Sciatic nerve (tissue), 2 donors: ENCODE measurements at places on chromosomes 3 and 15. TPM values are rescaled to one million over a fixed set of nuclear protein-coding genes. Genes with fewer than 3 reads are reported as not detected.

Gene CD96
- 1.7 TPM for total RNA-seq

GRCh38 chr3:70333080-70333479, 20.6 kb upstream of the MDFIC2 start:
- no peak for DNase-seq

DNA sequence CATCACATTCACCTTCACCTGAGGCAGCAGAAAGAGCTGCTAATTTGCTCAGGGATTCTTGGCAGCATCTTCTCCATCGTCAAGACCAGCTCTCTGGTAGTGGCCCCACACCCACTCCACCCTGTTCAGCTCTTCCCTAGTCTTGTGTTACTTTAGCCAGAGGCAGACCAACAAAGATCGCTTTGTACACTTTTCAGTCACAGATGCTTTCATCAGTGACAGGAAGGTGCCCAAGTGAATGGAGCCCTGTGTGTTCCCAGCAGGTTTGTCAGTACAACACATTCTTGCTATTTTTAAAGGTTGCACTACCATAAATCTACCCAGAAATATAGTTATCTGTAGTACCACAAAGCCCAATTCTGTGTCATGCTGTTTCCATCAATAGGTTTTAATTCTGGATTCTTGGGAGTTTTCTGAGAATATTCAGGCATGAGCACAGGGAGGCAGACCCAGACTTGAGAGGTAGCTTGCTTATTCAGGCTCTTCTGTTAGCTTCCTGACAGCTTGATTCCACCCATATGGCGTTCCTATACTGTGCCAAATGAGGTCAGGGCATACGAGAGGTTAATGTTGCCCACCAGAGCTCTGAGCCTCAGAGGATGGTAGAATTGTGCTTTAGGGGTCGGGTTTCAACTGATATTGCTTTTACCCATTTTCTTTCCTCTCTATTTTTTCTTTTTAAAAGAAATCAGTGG, 109.8 kb upstream of the MANF start:
- DNase-seq = no peak

Gene MOBP
- total RNA-seq = 3.8 TPM

Gene ADGRG7
- not detected for total RNA-seq

Gene AGBL1
- total RNA-seq = 0.49 TPM
